Right lobe of liver (tissue), 6 donors: ENCODE measurements at places on chromosomes 4 and X. TPM values are rescaled to one million over a fixed set of nuclear protein-coding genes. Genes with fewer than 3 reads are reported as not detected.

GRCh38 chr4:122639181-122639580, 18.3 kb upstream of the IL21 start:
- H3K36me3 ChIP-seq, result no peaks in the 10 kb centered on the region
- no peaks in the 10 kb centered on the region for H3K4me1 ChIP-seq
- no peak for DNase-seq
- H3K27ac ChIP-seq, result no peak overlapping the region

DNA sequence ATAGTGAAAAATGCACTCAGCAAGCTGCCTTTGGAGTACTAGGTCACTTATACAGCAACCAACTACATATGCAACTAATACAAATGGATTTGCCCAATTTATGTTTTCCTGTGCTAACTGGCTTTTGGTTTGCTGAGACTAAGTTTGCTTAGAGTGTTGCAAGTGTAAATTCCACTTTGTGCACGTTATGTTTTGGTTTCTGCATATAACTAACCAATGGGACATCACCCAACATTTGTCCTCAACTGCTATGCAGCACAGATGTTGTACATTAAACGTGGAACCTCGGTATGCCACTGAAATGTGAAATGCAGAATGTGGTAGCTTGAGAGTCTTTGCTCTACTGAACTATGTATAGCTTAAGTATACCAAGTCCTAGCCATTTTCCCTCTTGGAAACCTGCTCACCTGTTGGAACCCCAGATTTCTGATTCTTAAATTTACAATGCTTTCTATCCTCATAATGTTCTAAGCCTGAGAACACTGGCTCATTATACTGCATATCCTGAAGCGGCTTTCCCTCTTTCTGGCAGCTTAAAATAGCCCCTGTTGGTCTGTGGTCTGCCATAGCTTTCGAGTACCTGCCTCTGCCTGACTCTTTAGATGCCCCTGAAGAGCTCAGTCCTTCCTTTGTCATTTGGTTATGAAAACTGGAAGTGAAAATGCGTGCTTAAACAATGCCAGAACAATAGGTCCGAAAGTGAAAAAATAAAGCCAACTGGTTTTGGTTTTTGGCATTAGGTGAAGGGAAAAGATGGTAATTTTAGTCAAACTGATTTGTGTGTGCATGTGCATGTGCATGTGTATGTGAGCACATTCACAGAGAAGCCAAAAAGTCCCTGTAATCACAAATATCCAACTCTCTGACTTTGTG, 158.0 kb downstream of the SH2D1A start:
- no peak for DNase-seq
- no peak overlapping the region for H3K4me3 ChIP-seq
- H3K4me1 ChIP-seq, result no peaks in the 10 kb centered on the region

- H3K36me3 ChIP-seq, result no peaks in the 10 kb centered on the region
- no peaks in the 10 kb centered on the region for H3K4me1 ChIP-seq
- H3K4me3 ChIP-seq, result no peak overlapping the region
- H3K27me3 ChIP-seq, result no peaks in the 10 kb centered on the region
- no peak for DNase-seq
Observed at GRCh38 chr4:42235304-42236021, 83.0 kb upstream of the BEND4 start.

- H3K36me3 ChIP-seq, result no peaks in the 10 kb centered on the region
- H3K27ac ChIP-seq, result no peak overlapping the region
Observed at GRCh38 chr4:102429553-102429952, 71.6 kb upstream of the NFKB1 start.

- no peaks in the 10 kb centered on the region for H3K36me3 ChIP-seq
- no peak for DNase-seq
- no peak overlapping the region for H3K4me3 ChIP-seq
- H3K4me1 ChIP-seq, result no peaks in the 10 kb centered on the region
Observed at GRCh38 chr4:13184199-13184598, 299.9 kb downstream of the RAB28 start.

- no peaks in the 10 kb centered on the region for H3K4me1 ChIP-seq
- no peak overlapping the region for H3K4me3 ChIP-seq
- no peak for DNase-seq
- no peaks in the 10 kb centered on the region for H3K27me3 ChIP-seq
Observed at GRCh38 chr4:172666711-172667368, 501.8 kb upstream of the GALNT7 start.

Gene CT45A3
- not detected for total RNA-seq

GRCh38 chr4:23822181-23822580, 67.7 kb downstream of the PPARGC1A start:
- no peak overlapping the region for H3K27ac ChIP-seq
- H3K4me3 ChIP-seq, result no peak overlapping the region
- DNase-seq, result no peak
- peaks cover 14% of the 10 kb centered on the region for H3K36me3 ChIP-seq

DNA sequence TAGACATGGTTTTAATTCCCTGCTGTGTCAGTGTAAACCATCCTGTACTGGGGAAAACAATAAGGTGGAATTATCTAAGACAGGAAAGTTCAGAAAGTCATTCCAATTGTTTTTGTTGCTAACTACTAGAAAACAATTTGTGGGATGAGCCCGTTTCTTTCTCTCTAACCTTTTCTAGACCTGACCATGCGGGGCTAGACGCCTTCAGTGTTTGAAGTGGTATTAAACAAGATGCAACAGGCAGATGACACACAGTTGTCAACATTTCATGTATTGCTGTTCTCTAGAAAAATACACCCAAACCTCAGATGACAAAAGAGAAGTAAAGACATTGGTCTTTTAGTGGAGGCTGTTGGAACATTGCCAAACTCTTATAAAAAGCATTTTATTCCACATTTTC, 105.7 kb downstream of the FRAS1 start:
- no peak overlapping the region for H3K4me3 ChIP-seq
- H3K36me3 ChIP-seq, result no peaks in the 10 kb centered on the region
- no peak overlapping the region for H3K27ac ChIP-seq
- DNase-seq, result no peak
- H3K4me1 ChIP-seq, result no peaks in the 10 kb centered on the region

Gene XIAP
- total RNA-seq, result 25.3 TPM

Gene SLC4A4
- 21.0 TPM for total RNA-seq

DNA sequence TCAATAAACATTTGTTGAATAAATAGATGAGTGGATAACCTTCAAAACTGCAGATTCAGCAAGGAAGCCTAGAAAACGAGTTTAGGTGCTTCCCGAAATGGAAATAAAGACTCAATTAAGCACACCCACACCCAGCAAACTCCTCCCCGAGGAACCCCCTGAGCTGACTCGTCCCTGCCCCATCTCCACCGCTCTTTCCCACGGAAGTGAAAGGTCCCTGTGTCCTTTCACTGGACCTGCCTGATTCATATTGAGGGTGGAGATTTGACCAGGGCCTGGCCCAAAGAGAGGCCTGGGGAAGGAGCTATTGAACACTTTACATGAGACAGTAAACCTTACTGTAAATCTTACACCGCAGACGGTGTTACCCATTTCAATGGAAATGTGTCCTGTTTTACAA, 129.1 kb downstream of the CPZ start:
- H3K4me3 ChIP-seq, result no peak overlapping the region
- H3K27ac ChIP-seq, result no peak overlapping the region
- DNase-seq, result peak; percentile 2
- H3K27me3 ChIP-seq, result no peaks in the 10 kb centered on the region

- H3K4me1 ChIP-seq, result no peaks in the 10 kb centered on the region
- H3K27ac ChIP-seq, result no peak overlapping the region
- H3K36me3 ChIP-seq, result no peaks in the 10 kb centered on the region
- H3K27me3 ChIP-seq, result no peaks in the 10 kb centered on the region
- no peak overlapping the region for H3K4me3 ChIP-seq
- no peak for DNase-seq
Observed at GRCh38 chr4:188986271-188986689, 847.0 kb downstream of the TRIML1 start.

- no peak for DNase-seq
- H3K27me3 ChIP-seq, result no peaks in the 10 kb centered on the region
- H3K27ac ChIP-seq, result no peak overlapping the region
- peaks cover 28% of the 10 kb centered on the region for H3K4me1 ChIP-seq
- H3K36me3 ChIP-seq, result no peaks in the 10 kb centered on the region
Observed at GRCh38 chr4:153521999-153522801, 56.0 kb downstream of the TMEM131L start.

DNA sequence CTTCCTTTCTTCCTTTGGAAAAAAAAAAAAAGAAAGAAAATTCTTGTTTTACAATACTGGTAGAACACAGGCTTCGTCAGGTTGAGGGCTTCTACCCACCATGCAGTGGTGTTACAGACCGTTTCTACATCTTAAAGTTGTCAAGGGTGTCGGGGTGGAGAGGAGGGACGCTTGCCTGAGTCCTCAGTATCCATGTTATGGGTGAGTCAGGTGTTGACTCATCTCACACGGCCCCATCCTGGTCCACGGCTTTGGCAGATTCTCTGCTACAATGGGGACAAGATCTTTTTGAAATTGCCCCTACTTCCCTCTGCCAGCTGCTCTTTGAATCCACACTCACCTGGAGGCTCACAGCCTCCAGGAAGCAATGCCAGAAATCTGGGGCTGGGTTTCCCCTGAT, 310.3 kb upstream of the ZFP42 start:
- H3K4me3 ChIP-seq, result no peak overlapping the region
- no peaks in the 10 kb centered on the region for H3K27me3 ChIP-seq
- no peaks in the 10 kb centered on the region for H3K36me3 ChIP-seq
- no peak for DNase-seq
- H3K27ac ChIP-seq, result no peak overlapping the region

GRCh38 chr4:21192367-21192766, 492.1 kb downstream of the PACRGL start:
- H3K4me1 ChIP-seq, result no peaks in the 10 kb centered on the region
- H3K4me3 ChIP-seq, result no peak overlapping the region
- no peaks in the 10 kb centered on the region for H3K36me3 ChIP-seq
- H3K27ac ChIP-seq, result no peak overlapping the region

Gene CTSO
- 27.2 TPM for total RNA-seq

Gene PTPN13
- total RNA-seq, result 0.74 TPM

Gene PNMA6A
- 20.4 TPM for total RNA-seq

DNA sequence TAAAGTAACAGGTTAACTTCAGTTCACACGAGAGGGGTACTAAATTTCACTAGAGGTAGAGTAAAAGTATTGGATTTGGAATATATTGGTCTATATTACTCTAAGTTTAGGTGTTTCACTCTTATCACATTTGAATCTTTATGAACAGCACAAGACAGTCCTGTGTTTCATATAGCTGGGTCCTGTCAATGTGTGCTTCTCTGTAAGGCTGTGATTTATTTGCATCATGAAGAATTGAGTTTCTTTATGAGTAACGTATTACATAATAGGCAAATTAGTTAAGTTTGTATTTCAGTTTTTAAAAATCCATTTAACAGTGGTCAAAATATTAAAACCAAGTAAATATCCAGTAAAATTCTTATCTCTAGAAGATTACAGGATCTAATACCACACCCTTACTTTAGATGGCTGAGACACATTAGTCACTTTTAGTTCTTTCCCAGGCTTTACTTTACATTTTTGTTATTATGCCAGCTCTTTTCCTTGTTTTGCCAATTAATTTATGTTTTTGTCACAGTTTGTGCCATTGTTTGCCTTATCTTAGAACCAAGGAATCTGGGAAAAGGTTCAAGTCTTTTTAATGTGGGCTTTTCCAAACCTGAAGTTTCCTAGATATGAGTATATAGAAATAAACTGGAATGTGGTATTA, 32.1 kb downstream of the NUDT6 start:
- H3K4me1 ChIP-seq, result no peaks in the 10 kb centered on the region
- H3K27me3 ChIP-seq, result no peaks in the 10 kb centered on the region
- DNase-seq, result no peak
- H3K27ac ChIP-seq, result no peak overlapping the region

Gene GPRIN3
- total RNA-seq, result 7.2 TPM

Gene TCEAL2
- not detected for total RNA-seq

DNA sequence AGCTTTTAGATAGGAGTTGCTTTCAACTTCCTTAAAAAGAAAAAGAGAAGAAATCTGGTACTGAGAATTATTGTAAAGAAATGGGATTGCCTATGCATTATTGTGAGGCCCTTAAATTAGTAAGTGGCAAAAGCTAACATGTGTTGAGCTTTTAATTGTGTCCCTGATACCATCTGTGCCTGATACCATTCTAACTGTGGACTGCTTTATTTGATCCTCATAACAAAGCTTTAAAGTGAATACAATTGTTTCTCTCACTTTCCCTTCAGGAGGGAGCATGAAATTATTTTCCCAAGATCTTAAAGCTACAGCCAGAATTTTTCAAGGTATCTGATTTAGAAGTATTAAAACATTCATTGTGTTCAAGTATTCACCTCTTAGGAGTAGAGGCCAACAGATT, 9.9 kb downstream of the KCTD8 start:
- H3K27ac ChIP-seq, result no peak overlapping the region
- no peak for DNase-seq
- no peaks in the 10 kb centered on the region for H3K36me3 ChIP-seq
- no peaks in the 10 kb centered on the region for H3K27me3 ChIP-seq
- no peaks in the 10 kb centered on the region for H3K4me1 ChIP-seq

DNA sequence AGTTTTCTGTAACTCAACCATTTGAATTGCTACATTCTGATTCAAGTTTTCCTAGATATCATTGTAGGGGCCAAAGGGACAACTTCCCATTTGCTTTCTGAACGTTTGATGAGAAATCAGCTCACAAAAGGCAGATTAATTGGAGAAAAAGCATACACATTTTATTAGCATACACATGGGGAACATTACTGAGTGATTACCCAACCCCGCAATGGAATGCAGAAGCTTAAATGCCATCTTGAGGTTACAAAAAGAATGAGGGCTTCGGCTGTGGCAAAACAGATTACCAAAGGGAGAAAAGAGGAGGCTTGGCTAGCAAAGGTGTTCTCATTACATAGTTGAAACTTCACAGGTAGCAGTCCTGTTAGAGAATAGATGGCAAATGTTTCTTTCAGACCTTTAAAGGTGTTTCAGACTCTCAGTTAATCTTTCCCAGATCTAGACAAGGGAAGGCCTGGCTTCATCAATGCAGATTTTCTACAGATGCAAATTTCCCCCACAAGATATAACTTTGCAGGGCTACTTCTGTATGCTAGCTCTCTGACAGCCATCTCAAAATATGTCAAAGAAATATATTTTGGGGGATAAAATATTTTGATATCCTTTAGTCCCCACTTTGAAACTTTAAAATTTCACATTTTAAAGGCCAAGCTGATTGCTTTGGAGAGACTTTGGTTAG, 26.5 kb upstream of the HERC6 start:
- DNase-seq, result no peak
- no peaks in the 10 kb centered on the region for H3K27me3 ChIP-seq
- H3K27ac ChIP-seq, result no peak overlapping the region
- no peaks in the 10 kb centered on the region for H3K36me3 ChIP-seq

Gene UGT8
- total RNA-seq, result not detected

Gene RTL3
- total RNA-seq, result not detected

GRCh38 chr4:180809439-180809838, 1433.8 kb upstream of the TENM3 start:
- no peak overlapping the region for H3K4me3 ChIP-seq
- DNase-seq, result no peak
- no peaks in the 10 kb centered on the region for H3K36me3 ChIP-seq
- H3K27me3 ChIP-seq, result no peaks in the 10 kb centered on the region
